ENCODE measurements at places on chromosomes 6 and 20.

DNA sequence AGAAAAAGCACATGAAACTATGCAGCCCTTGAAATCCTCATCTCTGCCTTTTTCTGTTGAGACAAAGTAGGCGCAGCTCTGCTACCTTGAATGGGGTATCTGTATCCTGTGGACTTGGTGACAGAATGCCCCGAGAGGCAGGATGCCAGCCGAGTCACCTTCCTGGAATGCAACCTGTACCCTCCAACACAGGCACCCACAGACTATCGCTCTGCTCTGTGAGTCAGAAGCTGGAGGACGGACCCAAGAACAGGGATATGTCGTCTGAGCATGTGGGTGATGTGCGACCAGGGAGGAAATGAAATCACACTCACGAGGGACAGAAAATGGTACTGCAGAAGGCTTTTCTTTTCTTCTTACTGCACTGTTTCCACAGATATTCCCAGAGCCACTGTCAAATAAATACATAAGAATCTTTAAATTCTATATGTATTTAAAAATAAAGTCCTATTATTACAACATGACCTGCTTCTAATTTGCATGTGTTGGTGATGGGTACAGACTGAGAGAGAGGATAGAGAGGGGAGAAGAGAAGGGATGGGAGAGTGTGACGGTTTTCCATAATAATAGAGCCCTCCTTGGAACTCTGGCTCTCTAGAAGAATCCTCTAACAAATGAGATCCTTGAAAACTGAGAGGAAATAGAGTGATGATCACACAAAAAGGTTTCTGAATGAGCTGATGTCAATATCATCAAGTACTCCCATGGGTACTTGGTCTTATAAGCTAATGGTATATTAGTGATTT, 308.1 kb downstream of the FOXC1 start:
- DNase-seq, result no peak

DNA sequence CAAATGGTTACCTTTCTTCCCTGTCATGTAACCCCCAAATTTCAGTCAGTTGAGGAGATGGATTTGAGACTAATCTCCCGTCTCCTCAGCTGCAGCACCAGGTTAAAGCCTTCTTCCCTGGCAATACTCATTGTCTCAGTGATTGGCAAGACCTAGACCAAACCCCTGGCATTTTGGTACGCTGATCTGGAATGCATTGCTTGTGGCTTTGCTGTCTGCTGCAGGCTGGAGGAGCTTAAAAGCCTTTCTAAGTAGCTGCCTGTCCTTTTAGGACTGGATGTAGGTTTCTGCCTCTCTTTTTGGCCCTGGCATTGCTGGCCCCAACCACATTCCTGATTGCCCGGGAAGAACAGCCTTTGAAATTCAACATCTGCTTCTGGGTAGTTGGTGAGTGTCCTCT, 729.6 kb upstream of the GJE1 start:
- no peak for DNase-seq

- DNase-seq, result no peak
Measured at GRCh38 chr6:37840143-37840939, 20.8 kb downstream of the ZFAND3 start.

- peak; percentile 16 for DNase-seq
Measured at GRCh38 chr20:20237093-20237959, 130.6 kb upstream of the INSM1 start.

GRCh38 chr6:20024978-20025377, 187.3 kb downstream of the MBOAT1 start:
- no peak for DNase-seq

DNA sequence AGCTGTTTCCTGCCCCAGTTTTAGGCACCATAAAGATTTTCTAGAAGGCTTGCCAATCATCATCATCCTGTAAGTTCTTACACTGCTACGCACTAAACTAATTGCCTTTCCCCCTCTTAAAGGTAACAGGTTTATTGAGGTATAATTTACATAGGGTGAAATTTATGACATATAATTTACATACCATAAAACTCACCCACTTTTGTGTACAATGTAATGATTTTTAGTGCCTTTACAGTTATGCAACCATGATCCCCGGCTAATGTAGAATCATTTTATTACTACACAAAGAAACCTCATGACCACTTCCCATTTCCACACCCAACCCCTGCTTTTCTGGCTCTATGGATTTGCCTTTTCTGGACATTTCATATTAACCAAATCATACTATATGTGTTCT, 21.1 kb downstream of the GCNT2 start:
- no peak for DNase-seq
